ENCODE measurements at places on chromosomes 2 and 18. TPM values are rescaled to one million over a fixed set of nuclear protein-coding genes. Genes with fewer than 3 reads are reported as not detected.

GRCh38 chr2:14524041-14524802 lies 108.3 kb upstream of the LRATD1 start:
- no peak for DNase-seq
- no peak overlapping the region for H3K27ac ChIP-seq
- H3K4me1 ChIP-seq = no peaks in the 10 kb centered on the region
- no peak overlapping the region for H3K4me3 ChIP-seq

GRCh38 chr2:60379216-60379615 lies 174.2 kb downstream of the BCL11A start:
- DNase-seq = no peak
- H3K27me3 ChIP-seq = no peaks in the 10 kb centered on the region
- no peak overlapping the region for H3K4me3 ChIP-seq
- H3K27ac ChIP-seq = no peak overlapping the region
- H3K36me3 ChIP-seq = no peaks in the 10 kb centered on the region
- no peaks in the 10 kb centered on the region for H3K4me1 ChIP-seq

- H3K27ac ChIP-seq = peak overlapping the region; percentile 73
- DNase-seq = peak; percentile 56
- H3K4me3 ChIP-seq = peak overlapping the region; percentile 73
Observed at GRCh38 chr18:76450452-76451395, 44.3 kb downstream of the ZNF516 start.

GRCh38 chr2:1606421-1607235 lies 137.7 kb downstream of the PXDN start:
- DNase-seq = no peak
- no peak overlapping the region for H3K4me3 ChIP-seq
- no peak overlapping the region for H3K27ac ChIP-seq

DNA sequence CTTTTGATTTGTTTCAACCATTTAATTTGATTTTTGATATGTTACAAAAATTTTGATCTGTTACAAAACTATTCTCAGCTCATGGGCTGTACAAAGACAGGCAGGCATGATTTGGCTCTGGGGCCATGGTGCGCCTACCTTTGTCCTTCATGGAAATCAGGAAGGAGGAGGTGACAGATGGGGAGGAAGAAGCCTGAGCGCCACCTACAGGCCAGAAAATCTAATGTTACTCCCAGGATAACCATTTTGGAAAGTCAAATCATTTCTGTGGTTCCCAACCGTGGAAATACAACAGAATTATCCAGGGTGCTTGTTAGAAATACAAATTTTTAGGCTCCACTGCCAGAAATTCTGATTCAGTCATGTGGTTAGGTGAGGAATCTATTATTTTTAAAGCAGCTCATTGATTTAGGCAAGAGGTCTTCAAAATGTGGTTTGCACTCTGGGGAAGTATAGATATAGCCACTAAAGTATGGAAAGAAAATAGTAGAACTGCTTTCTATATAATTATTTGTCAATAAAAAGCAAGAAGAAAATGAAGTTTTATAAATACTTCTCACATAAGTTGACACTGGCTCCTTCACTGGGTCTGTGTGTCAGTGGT lies 93.9 kb downstream of the EVA1A start:
- DNase-seq = peak; percentile 42
- no peak overlapping the region for H3K4me3 ChIP-seq
- no peaks in the 10 kb centered on the region for H3K36me3 ChIP-seq
- no peaks in the 10 kb centered on the region for H3K4me1 ChIP-seq
- H3K27ac ChIP-seq = no peak overlapping the region

The AQP4 gene
- not detected for total RNA-seq

The EVX2 gene
- not detected for total RNA-seq

The PARD6G gene
- 0.23 TPM for total RNA-seq

The CFAP221 gene
- not detected for total RNA-seq

Data from activated CD8-positive, alpha-beta T cell treated with anti-CD3 and anti-CD28 coated beads for 36 hours (primary cell).